ENCODE measurements at places on chromosomes 5 and 9.
A peak's percentile ranks its signal among the peaks of the same experiment; 100 is the strongest.

- peak; percentile 30 for DNase-seq
Measured at GRCh38 chr5:112419164-112419985, at the start of gene EPB41L4A. Gene EPB41L4A, minus strand, starts transcription at chr5:112419277. Its CDS starts 238 bp downstream, at chr5:112419039.

DNA sequence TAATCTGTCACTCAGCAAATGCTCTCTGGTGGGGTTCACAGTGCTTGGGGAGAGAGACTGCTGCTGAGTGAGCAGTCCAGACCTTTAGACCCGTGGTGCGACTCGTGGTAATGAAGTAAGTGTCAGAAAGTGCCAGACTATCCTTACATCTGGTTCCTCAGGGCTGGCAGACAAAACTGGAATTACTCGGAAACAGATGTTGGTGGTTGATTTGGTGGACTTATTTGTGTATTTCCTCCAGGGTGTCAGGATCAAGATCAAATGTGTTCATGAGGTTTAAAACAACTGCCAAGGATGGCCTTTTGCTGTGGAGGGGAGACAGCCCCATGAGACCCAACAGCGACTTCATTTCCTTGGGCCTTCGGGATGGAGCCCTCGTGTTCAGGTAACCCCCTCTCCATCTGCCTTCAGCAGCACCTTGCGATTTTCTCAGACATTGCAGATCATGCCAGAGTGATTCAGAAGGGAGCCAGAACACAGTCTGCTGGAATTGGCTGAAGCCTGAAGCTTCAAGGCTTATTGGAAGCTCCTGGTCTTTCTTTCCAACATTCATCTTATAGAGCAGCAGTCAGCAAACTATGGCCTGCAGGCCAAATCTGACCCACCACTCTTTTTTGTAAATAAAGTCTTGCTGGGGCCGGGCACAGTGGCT is 105.2 kb downstream of the LIFR start:
- DNase-seq: no peak

DNA sequence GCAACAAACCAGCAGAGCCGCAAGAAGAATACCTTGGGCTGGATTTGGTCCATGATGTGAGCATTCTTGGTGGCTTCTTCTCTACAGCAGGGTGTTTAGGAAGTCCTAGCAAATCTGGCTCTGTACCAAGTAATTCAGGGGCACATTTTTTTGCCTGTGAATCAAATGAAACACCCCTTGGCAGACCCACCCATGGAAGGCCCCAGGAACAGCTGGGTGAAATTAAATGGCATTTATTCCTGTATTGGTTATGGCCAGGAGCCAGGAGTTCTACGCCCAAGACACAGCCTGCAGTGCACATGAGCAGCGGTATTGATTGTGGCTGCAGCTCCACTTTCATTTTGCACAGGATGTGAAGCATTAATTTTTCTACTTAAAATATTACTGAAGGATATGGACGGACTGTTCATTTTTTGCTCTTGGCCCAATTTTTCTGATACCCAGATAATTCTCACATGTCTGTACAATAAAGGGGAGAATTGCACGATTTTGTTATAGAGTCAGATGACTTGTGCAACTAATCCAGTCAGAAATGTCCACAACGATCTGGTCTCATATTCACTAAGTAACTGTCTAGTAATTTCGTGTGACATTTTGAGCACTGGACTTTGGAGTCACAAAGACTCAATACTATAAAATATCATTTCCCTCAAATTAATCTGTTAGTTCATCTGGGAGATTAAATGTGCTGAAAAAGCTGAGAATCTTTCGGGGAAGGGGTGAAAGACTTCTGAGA is 120.7 kb upstream of the APC start:
- DNase-seq: no peak

DNA sequence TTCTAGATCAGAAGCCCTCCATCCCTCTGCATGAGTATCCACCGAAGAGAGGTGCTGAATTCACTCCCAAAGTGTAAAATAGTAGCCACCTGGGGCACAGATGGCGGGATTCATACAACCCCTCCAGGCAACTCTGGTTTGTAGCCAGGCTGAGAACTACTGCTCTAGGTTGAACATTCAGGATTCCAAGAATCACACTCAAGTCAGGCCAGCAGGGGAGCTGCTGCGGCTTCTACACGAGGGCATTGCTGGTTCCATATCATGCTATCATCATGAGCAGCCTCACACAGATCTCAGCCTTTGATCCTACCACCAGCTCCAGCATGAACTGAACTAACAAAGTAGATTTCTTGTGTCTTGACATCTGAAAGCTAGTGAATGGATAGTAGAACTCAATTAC is 367.9 kb downstream of the DIRAS2 start:
- DNase-seq: no peak

GRCh38 chr9:77907585-77907984 is 124.0 kb downstream of the GNAQ start:
- DNase-seq: no peak

DNA sequence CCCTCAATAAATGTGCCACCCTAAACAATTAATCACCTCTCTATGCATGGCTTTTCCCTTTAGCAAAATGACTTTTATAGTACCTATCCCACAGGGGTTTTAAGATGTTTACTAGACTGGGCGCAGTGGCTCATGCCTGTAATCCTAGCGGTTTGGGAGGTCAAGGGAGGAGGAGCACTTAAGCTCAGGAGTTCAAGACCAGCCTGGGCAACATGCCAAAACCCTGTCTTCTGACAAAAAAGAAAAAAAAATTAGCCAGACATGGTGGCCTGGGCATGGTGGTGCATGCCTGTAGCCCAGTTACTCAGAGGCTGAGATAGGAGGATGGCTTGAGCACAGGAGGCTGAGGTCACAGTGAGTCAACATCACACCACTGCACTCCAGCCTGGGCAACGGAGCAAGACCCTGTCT is 13.5 kb downstream of the SH3TC2 start:
- no peak for DNase-seq

DNA sequence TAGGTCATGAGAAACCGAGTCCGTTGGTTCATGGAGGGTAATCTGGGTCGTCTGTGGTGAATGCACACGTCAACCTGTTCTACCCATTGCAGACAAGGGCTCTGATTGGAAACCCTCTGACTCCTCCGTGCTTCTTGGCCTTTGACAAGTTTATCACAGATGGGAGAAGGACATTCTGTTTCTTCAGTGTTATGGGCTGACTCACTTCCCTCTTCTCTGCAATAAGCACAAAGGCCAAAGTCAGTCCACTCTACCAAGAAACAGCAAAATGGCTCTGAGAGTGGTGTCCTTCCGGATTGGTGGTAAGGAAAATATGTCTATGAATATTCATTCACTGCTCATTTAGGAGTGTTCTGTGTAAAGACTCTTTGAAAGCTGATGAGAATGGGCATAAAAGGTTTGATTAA is 89.3 kb downstream of the FEM1C start:
- DNase-seq: no peak

DNA sequence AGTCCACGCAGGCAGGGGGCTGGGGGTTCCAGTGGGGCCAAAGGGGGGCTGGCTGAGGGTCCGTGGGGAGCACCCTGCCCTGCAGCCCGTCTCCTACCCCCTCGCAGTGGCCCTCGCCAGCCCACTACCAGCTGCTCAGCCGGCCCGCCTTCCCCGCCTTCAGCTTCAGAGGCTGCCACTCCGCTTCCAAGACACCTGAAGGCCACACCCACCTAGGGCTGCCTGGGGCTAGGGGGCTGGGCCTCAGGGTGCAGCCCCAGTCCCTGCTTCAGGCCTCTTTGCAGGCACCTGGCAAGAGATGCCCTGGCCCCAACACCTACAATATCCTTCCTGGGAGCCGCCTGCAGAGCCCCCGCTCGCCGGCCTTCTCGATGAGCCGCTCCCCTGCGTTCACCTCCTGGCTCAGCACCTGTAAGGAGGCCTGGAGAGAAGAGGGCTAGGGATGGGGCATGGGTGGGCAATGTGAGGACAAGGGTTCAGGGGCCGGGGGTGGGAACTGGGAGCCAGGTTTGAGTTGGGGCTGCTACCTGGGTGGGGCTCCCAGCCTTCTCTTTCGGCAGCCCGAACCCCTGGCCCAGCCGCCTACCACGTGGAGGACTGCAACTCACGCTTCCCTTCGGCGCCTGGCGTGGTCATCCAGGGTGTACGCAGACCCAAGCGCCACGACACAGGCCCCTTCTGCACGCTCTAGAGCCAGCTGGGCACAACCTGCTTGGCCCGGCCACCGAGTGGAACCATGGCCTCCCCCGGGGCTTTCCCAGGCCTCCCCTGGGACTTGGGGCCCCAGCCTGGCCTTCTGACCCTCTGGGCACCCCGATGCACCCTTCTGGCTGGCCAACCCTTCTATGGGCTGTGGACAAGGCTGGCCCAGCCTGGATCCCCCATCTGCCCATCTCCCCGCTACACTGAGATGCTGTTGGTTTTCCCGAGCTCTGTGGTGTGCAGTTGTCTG is 1.7 kb downstream of the STPG3 start:
- DNase-seq: no peak

- peak; percentile 41 for DNase-seq
Measured at GRCh38 chr9:123608104-123608503, 252.1 kb downstream of the CRB2 start.

DNA sequence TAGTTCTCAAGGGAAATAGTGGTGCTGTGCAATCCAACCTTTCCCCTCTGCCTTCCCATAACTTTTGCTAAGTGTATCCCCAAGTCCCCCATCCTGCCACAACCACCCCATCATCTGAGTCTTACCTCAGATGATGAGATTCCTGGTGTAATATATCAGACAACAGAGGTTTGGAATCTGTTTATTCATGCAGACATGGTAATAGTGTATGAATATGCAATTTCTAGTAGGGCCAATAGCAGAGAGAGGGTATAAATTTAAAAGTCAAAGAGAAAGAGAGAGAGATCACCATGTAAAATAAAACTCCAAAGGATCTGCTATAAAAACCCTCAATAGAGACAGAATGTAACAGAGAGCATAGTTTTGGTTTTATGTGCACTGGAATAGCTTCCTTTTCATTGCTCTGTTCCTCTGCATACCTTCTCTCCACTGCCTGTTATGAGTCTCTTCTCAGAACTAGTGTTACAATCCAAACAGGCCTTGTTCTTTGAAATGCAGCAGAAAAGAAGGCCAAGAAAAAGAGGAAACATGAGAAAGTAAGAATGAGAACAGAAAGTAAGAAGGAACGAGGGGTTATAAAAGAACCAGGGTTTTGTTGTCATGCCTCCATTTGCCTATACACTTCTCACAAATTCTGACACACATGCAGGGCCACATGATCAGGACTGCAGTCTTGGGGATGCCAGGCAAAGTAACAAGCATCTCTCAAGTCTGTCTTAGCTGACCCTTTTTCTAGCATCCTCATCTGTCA is 278.0 kb downstream of the CETN3 start:
- peak; percentile 26 for DNase-seq

DNA sequence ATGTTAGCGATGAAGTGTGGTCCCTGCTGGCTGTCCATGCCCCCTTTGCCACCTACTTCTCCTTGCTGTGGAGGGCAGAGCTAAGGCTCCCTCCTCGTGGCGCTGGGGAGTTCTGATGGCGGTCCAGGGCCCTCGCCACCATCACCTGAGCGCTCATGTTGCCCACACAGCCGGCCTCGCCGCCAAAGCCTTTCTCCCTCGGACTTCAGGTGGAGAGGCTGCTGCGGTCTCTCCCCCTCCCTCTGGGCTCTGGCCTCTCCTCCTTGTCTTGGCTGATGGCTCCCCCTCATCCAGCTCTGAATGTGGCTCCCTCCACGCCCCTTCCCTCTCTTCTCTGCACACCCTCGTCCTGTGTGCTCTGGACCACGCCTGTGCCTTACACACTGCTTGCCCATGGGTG is 14.5 kb upstream of the LPCAT1 start:
- no peak for DNase-seq

GRCh38 chr9:12775679-12776512 is 1.1 kb downstream of the LURAP1L start:
- no peak for DNase-seq

DNA sequence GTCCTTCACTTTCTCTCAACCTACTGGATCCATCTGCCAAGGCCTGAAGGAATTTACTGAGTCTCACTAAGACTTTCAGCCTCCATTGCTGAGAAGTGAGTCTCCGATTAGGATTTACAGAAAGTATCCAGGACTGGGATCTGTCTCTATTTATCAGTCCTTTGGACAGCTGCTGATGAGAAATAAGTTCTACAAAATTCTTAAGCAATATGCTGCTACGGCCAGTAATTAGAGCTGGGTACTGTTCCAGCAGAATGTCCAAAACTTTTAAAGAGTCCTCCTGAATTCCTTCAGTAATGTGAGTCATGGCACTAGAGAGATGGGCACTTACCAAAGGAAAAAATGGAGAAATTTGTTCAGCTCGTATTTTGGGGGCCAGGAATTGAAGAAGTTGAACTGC is 5.9 kb downstream of the TEX10 start:
- DNase-seq: no peak

DNA sequence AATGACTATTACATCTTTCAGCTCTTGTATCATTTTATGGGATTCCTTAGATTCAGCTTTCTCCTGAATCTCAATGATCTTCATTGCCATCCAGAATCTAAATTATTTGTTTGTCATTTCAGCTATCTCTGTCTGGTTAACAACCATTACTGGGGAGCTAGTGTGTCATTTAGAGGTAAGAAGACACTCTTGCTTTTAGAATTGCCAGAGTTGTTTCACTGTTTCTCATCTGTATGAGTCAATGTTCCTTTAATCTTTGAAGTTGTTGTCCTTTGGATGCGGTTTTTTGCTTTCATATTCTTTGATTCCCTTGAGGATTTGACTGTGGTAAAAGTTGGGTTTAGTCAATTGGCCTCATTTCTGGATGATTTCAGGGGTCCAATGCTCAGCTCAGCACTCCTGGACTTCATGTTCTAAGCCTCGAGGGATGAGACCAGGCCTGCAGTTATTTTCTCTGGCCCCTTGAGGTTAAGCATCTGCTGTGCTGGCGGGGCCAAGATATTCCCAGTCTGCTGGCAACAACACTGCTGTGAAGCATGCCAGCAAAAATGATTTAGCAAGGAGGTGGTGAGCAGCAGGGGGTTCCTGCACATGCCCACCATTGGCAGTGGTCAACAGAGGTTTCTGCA is 102.4 kb upstream of the PCSK5 start:
- no peak for DNase-seq

- DNase-seq: no peak
Measured at GRCh38 chr9:128136816-128137793, 9.6 kb upstream of the PTGES2 start.

DNA sequence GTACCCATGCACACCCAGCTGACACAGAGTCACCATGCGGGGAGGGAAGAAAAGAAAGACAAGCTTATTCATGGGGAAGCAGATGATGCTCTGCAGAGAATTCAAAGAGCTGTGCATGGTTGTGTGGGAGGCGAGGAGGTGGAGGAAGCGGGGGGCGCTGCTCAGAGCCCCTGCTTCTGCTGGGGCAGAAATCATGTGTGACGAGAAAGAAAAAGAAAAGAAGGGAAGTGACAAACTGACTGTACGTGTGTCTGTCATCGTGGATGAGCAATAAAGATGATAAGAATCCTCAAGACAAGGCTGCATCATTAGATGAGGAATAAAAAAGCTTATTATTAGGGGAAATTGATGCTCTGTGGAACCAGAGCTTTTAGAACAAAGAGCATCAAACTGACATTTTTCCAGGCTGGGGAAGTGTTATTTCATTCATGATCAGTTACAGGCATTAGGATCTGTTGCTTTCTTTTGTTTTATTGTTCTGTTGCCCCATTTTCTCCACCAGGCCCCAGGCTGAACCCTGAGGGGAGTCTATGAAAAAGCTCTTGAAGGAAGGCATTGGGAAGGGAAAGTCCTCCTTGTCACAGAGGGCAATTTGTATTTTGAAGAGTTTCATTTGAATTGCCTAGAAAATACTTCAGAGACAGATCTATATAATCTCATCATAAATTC is 20.3 kb upstream of the SH3RF2 start:
- no peak for DNase-seq

Data from GM12891 (cell line).